ENCODE measurements at places on chromosomes 11 and 22. TPM values are rescaled to one million over a fixed set of nuclear protein-coding genes. Genes with fewer than 3 reads are reported as not detected.

The DERL3 gene
- total RNA-seq, result 1.9 TPM

The RBM14 gene
- total RNA-seq, result 66.7 TPM

DNA sequence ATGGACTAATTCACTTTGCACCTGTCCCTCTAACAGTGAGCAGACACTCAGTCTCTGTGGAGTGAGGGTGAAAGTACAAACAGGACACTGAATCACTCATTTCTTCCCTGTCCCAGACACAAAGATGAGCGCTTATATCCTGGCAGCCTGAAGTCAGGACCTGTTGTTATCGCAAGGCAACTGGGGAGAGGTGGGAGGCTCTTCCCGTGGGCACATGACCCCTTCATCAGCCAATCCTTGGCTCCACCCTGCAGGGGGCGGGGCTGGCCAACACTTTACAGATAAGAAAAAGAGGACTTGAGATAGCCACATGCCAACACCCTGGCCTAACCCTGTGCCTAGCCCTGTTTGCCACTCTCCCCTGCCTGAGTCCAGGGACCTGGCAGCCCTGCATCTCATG is 29.5 kb upstream of the TESMIN start:
- H3K4me3 ChIP-seq, result no peak overlapping the region
- H3K27ac ChIP-seq, result no peak overlapping the region
- DNase-seq, result no peak
- H3K27me3 ChIP-seq, result no peaks in the 10 kb centered on the region
- peaks cover 20% of the 10 kb centered on the region for H3K36me3 ChIP-seq

DNA sequence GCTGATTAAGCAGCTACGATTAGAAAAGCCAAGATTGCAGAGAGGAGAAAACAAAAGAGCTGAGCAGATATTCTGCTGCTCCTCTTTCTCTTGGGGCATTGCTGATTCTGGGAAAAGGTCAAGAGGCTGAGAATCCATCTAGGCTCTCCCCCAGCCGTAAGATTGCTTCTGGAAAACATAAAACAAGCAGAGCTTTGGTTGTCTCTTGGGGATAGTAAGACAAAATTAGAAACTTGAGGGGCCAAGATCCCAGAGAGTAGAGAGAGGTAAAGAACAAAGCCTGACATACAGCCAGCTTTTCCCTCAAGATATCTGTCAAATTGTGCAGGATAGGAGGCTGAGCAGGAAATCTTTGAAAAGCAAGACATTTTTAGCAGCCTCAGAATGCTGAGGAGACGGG is 158.2 kb downstream of the TTC28 start:
- no peaks in the 10 kb centered on the region for H3K36me3 ChIP-seq
- DNase-seq, result no peak
- H3K4me1 ChIP-seq, result no peaks in the 10 kb centered on the region
- no peaks in the 10 kb centered on the region for H3K27me3 ChIP-seq
- no peak overlapping the region for H3K4me3 ChIP-seq
- H3K27ac ChIP-seq, result no peak overlapping the region

- peak overlapping the region; percentile 50 for H3K27ac ChIP-seq
- no peaks in the 10 kb centered on the region for H3K27me3 ChIP-seq
- H3K4me3 ChIP-seq, result no peak overlapping the region
- peak; percentile 88 for DNase-seq
Measured at GRCh38 chr22:40666151-40666848, 13.0 kb upstream of the MCHR1 start.

The TPBGL gene
- total RNA-seq, result 0.30 TPM

DNA sequence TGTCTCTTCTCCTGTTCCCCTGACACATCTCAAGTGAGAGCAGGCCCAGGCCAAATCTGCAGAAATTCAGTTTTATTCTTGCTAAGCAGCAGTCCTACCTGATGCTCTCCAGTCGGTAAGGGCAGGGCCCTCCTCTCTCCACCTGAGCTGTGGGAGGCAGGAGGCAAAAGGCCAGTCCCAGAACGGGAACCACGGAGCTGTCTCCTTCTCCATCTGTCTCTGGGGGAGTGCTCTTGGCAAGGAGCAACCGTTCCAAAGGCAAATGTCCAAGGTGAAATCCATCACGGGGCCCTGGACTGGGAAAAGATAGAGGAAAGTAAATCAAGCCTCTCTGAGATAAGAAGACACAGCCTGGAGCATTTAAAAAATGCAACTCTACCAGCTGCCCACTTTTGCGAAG is 65.2 kb upstream of the CDON start:
- H3K27ac ChIP-seq, result no peak overlapping the region
- no peak overlapping the region for H3K4me3 ChIP-seq
- H3K36me3 ChIP-seq, result no peaks in the 10 kb centered on the region
- DNase-seq, result peak; percentile 43
- H3K27me3 ChIP-seq, result no peaks in the 10 kb centered on the region

The GLYAT gene
- total RNA-seq, result not detected

GRCh38 chr22:30855677-30856518 is 112.7 kb downstream of the MORC2 start:
- DNase-seq, result no peak
- no peaks in the 10 kb centered on the region for H3K27me3 ChIP-seq
- no peaks in the 10 kb centered on the region for H3K36me3 ChIP-seq
- no peak overlapping the region for H3K4me3 ChIP-seq
- no peak overlapping the region for H3K27ac ChIP-seq

- H3K27ac ChIP-seq, result no peak overlapping the region
- H3K4me3 ChIP-seq, result no peak overlapping the region
- no peak for DNase-seq
- no peaks in the 10 kb centered on the region for H3K36me3 ChIP-seq
Measured at GRCh38 chr22:38853196-38853651, 9.4 kb upstream of the NPTXR start.

DNA sequence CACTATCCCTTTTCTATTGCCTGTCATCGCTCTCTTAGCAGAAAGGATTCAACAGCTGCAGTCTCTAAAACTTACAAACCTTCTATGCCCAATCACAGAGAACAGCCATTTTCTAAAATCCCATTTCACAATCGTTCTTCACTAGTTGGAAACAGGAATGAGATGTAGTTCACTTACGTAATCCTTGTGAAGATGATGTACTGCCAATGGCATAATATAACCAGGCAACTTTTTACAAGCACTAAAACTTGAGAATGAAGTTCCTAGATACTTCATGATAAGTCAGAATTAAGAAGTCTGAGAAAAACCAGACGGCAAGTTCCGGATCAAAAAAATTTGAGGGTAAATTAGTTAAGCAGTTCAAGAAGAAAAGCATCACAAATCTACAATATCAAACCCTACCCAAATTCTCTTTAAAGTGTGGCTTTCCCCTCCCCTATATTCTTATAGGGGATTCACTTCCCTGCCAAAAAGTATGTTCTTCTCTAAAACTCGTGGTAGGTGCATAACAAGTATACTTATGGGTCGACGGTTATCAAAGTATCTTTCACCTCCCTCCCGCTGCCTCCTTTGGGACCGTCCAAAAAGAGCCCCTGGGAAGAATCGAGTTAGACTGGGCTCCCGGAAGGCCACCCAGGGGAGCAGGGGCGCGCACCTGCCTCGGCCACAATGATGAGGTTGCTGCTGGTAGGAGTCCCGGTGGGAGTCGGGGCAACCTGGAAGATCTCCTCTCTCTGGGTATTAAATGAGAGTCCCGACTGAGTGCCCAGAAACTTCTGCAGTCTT is 666 bp downstream of the MSANTD4 start:
- peak overlapping the region; percentile 59 for H3K4me3 ChIP-seq
- DNase-seq, result no peak
- H3K36me3 ChIP-seq, result no peaks in the 10 kb centered on the region
- H3K4me1 ChIP-seq, result peaks cover 3% of the 10 kb centered on the region

DNA sequence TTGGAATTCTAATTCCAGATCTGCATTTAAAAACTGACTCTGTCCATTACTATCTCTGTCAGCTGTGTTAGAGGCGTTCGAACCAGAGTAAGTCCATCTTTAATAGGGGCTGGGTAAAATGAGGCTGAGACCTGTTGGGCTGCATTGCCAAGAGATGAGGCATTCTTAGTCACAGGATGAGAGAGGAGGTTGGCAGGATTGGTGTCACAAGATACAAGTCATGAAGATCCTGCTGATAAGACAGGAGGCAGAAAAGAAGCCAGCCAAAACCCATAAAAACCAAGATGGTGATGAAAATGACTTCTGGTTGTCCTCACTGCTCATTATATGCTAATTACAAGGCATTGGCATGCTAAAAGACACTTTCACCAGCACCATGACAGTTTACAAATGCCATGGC is 356.3 kb upstream of the ISX start:
- no peak overlapping the region for H3K4me3 ChIP-seq
- no peaks in the 10 kb centered on the region for H3K36me3 ChIP-seq
- H3K27me3 ChIP-seq, result no peaks in the 10 kb centered on the region
- H3K4me1 ChIP-seq, result no peaks in the 10 kb centered on the region
- no peak for DNase-seq

DNA sequence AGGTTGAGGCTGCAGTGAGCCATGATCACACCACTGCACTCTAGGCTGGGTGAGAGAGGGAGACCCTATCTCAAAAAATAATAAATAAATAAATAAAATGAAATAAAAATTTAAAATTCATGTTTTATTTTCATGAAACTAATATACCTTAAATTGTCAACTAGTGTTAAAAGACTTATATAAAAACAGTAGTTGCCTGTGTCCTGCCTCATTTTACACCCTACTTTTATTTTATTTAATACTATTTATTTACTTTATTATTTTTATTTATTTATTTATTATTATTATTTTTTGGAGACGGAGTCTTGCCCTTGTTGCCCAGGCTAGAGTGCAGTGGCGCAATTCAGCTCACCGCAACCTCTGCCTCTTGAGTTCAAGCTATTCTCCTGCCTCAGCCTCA is 4.8 kb upstream of the WDR74 start:
- H3K4me3 ChIP-seq, result no peak overlapping the region
- H3K36me3 ChIP-seq, result no peaks in the 10 kb centered on the region
- peaks cover 1% of the 10 kb centered on the region for H3K27me3 ChIP-seq
- H3K4me1 ChIP-seq, result peaks cover 3% of the 10 kb centered on the region
- H3K27ac ChIP-seq, result no peak overlapping the region
